ENCODE measurements at places on chromosomes 7 and 10.

- DNase-seq, result peak; percentile 45
Observed at GRCh38 chr7:142811154-142811737, 40.5 kb downstream of the PRSS2 start.

GRCh38 chr10:48523820-48524758, 80.8 kb downstream of the ARHGAP22 start:
- no peak for DNase-seq

- no peak for DNase-seq
Observed at GRCh38 chr10:12487366-12487765, 138.0 kb downstream of the CAMK1D start.

DNA sequence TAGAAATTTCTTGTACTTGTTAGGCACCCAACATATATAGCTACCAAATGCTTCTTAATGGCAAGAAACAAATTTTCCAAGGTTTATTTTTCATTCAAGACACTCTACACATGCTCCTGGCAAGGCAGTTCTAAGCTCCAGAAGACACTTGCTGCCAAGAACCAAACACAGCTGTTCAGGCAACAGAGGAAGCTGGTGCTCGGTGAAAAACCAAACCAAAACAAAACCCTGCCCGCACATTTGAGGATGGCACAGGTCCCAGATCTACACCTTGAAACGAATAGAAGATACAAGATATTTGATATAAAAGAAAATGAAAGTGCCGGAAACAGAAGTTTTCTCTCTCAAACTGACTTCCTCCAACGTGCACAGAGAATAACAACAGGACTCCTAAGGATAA, 4.9 kb upstream of the DNTT start:
- no peak for DNase-seq

- no peak for DNase-seq
Observed at GRCh38 chr7:132859199-132859598, 222.7 kb downstream of the CHCHD3 start.

DNA sequence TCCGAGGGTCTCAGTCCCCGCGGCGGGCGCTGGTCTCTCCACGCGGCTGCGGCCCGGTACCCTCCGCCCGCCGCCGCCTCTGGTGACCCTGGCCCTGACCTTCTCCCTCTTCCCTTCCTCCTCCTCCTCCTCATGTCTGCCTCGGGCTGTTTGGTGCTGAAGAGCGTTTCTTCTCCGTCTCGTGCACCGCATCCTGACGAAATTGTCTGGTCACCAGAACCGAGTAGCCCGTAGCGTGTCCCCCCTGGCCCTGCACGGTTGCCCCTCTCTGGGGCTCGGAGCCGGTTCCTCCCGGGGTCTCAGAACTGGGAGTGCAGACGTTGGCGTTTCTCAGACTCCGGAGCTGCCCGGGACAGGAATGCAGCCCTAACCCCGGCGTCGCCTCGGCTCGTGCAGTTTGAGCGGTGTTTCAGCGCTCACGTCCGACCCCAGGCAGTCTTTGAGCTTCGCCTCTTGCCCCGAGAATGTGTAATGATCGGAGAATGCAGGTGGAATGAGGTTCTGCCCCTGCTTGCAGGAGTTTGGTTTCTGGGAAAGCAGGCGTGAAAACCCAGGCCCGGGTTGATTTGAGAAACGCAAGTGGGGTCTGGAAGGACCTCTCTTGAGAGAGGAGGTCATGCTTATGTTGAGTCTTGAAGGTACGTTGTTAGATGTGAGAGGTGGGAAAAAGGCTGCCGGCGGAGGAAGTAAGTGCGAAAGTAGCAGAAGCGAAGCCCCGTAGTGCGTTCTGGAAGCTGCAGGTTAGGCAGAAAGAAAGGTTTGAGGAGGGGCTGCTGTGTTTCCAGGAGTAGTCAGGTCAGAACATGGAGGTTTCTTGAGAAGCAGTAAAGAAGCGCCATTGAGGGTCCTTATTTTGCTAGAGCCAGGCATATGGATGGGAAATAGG, 743 bp downstream of the RBM17 start:
- no peak for DNase-seq

- DNase-seq, result no peak
Observed at GRCh38 chr10:103492655-103493261, 747 bp upstream of the NEURL1 start.

DNA sequence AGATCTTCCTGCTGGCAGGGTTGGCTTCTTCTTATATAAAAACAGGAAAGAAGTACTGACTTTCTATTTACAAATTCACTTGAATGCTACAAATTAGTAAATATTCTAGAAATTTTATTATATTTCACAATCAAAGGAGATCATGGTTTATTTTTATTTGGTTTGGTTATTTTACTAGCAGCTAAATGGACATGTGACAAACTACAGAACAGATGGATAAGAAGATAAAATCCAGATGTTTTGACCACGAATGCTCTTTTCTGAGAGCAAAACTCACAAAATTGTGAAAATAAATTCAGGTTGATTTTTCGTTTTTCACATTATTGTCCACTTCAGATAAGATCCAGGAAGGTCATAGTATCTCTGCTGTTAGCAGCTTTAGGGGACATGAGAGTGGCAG, 55.4 kb downstream of the CACNA2D1 start:
- DNase-seq, result no peak

DNA sequence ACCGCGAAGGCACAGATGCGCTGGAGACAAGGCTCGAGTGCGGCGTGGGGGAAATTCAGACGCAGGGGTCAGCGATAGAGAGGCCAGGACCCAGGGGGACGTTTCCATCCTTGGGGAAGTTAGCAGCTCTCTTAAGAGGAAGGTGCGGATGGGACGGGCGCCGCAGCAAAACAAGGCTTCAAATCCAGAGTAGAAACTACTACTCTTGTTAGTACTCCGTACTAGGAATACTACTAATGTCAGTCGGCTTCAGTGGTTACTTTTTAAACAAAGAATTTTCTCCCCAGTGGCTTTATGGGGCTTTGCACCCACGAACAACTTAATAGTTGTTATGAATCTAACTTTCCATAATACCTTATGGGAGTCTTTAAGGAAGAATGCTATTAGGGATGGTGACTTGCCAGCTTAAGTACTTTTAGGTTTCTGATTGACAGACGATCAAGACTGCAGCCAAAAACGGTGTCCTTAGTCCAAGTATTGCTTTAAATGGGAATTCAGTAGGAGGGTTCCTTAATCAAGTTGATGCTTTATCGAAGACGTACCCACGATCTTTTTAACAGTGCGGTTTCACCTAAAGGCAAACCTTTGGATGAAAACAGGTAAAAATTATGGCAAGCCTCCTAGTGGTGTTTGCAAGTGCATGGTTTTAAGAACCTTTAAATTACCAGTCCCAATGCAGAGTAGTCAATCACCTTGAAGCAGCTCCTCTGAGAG, 812 bp upstream of the IDE start:
- no peak for DNase-seq

DNA sequence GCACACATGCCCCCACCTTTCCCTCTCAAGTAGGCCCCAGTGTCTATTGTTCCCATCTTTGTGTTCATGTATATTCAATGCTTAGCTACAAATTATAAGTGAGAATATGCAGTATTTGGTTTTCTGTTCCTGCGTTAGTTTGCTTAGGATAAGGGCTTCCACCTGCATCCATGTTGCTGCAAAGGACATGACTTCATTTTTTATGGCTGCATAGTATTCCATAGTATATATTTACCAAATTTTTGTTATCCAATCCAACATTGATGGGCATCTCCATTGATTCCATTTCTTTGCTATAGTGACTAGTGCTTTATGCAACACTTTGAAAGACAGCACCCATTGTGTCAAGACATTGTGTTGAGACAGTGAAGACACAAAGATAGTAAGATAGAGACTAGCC, 19.0 kb upstream of the ABCB4 start:
- DNase-seq, result no peak

- DNase-seq, result no peak
Observed at GRCh38 chr10:10917031-10917430, 100.6 kb upstream of the CELF2 start.

DNA sequence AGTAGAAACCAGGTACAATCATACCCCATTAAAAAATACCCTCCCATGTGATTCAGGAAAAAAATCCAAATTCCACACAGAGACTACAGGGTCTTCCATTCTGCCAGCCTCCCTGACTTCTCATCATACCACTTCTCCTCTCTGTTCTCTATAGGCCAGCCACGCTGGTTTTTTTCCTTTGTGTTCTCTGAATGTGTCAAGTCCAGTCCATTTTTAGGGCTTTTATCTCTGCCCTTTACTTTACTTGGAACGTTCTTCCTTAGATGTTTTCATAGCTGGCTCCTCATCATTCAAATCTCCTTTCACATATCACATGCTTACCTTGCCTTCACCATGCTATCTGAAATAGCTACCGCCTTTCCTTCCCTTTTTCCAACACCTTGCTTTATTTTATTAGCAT, 597.6 kb downstream of the PHTF2 start:
- no peak for DNase-seq

- DNase-seq, result no peak
Observed at GRCh38 chr7:79624336-79624735, 170.9 kb upstream of the MAGI2 start.

DNA sequence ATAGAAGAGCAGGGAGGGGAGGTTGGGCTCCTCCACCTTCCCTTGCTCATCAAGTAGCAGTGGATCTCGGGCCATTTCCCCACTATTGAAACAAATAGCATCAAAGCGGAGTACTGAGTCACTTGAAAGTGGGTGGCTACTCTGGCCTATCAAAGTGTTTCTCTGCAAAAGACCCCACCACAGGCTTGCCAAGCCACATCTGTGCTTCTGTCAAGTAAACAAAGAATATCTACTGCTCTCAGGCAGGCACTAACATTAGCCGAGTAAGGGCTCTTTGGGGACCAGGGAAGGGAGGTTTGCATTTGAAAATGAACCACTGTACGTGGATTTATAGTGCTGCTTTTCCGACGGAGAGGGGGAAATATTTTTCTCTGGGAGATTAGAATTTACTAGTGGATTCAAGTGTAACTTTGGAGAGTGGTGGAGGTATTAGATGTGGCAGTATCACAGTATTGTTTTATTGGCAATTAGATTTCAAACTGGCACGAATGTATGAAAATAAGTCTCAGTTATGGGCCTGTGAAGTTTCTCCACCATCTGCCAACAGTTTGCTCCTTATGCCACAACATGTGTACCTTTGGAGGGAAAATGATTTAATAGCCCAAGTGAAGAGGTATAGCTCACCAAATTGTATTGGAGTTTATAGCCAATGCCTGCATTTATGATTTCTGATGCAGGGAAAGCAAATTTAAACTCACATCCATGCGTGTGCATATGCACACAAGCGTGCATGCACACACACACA, 97.5 kb downstream of the RPS24 start:
- no peak for DNase-seq

- DNase-seq, result peak; percentile 5
Observed at GRCh38 chr7:144513334-144513733, 109.8 kb upstream of the NOBOX start.

DNA sequence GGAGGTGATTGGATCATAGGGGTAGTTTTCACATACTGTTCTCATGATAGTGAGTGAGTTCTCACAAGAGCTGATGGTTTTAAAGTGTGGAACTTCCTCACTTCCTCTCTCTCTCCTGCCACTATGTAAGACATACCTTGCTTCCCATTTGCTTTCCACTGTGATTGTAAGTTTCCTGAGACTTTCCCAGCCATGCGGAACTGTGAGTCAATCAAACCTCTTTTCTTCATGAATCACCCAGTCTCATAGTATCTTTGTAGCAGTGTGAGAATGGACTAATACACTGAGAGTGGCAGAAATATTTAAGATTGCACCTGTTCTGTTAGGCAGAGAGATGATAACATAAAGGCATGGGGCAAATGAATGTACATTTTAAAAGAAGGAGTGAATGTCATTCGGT, 507.8 kb downstream of the SORCS3 start:
- no peak for DNase-seq

GRCh38 chr7:80542398-80542797, 30.5 kb upstream of the GNAT3 start:
- DNase-seq, result peak; percentile 36

- DNase-seq, result peak; percentile 36
Observed at GRCh38 chr7:48299580-48300169, 128.4 kb downstream of the ABCA13 start.

GRCh38 chr7:151856516-151856915, 20.4 kb downstream of the PRKAG2 start:
- no peak for DNase-seq

DNA sequence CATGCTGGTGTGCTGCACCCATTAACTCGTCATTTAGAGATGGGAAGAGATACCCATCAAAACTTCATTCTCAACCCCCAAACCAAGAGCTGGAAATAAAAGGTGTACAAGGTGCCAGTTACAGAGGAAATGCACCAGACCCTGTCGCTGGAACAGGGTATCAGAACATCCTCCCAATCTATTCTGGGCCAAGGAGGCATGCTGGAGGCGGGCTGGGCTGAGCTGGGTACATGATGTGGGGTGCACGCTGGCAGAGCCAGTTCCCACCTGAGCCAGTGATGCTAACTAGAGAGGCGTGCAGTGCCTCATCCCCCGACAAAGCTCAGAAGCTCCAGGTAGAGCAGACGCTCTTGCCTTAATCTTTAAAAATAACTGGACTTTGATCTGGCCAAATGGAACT, 70.1 kb downstream of the NPSR1 start:
- no peak for DNase-seq

DNA sequence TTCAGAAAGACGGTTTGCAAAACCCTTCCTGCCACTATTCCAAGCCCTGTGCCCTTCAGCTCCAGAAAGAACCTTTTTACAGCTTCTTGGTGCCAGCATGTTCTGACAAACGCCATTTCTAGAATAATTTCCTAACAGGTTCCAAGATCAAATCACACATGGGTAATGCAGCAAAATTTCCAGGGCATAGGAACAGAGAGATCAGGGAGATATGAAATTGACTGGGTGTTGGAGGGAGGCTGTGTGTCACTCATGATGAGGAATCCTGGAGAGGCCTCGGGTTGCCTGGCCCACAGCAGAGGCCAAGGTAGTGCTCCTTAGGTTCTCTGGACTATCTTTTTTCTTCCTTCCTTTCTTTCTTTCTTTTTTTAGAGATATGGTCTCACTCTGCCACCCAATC, 29.5 kb downstream of the RAB19 start:
- DNase-seq, result no peak

- DNase-seq, result no peak
Observed at GRCh38 chr10:118534136-118534535, 61.3 kb downstream of the PRLHR start.

DNA sequence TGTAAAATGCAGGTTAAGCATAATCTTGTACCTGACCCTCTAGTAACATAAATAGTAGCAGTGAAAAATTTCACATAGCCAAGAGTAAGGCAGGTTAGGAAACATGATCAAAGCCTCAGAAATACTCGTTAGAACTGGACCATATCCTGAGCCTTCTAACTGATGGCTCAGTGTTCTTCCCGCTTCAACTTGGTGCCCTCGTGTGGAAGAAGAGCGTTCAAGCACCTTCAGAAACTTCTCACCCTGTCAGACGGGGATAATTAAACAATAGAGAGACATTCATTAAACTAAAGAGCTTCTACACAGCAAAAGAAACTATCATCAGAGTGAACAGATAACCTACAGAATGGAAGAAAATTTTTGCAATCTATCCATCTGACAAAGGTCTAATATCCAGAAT, 124.5 kb downstream of the MYOF start:
- DNase-seq, result no peak

GRCh38 chr10:60463746-60464145, 74.1 kb upstream of the ANK3 start:
- DNase-seq, result no peak

DNA sequence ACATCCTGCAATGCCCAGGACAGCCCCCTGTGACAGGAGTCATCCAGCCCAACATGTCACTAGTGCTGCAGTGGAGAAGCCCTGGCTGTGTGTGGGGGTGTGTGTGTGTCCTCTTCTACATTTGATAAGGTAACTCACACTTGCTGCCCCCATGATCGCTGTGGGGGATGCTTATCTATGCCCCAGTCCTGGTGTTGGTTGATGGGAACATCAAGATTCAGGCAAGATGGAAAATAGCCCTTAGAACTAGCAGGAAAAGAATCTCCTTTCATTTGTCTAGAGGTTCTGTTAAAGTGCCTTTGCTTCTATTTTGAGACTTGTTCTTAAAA, 52.4 kb downstream of the TCF7L2 start:
- DNase-seq, result no peak

Measured in glomerular endothelial cell (primary cell).